ENCODE measurements at places on chromosomes 4 and X. TPM values are rescaled to one million over a fixed set of nuclear protein-coding genes. Genes with fewer than 3 reads are reported as not detected.

Gene IL15
- 4.4 TPM for total RNA-seq

Gene CSAG3
- total RNA-seq, result 2.2 TPM

Gene PASD1
- total RNA-seq, result not detected

Gene ADH1A
- not detected for total RNA-seq

Gene SLIT2
- 12.7 TPM for total RNA-seq

Gene GAGE13
- total RNA-seq, result 1.4 TPM

Gene CDS1
- 0.12 TPM for total RNA-seq

Gene LYAR
- total RNA-seq, result 31.5 TPM

Gene LUZP4
- not detected for total RNA-seq

Gene NDNF
- not detected for total RNA-seq

Gene BGN
- 6.6 TPM for total RNA-seq

Gene PIM2
- 22.0 TPM for total RNA-seq

Gene FGF2
- total RNA-seq, result 3.3 TPM

Gene TMEM271
- not detected for total RNA-seq

Gene NOX1
- total RNA-seq, result not detected

Gene CSTF2
- total RNA-seq, result 25.9 TPM

Gene ADH6
- total RNA-seq, result not detected

Gene AGTR2
- not detected for total RNA-seq

Gene KLF8
- 3.4 TPM for total RNA-seq

Gene PNMA6E
- not detected for total RNA-seq

Gene FHIP1A
- total RNA-seq, result 0.36 TPM

Gene RS1
- not detected for total RNA-seq

Gene ANAPC4
- total RNA-seq, result 19.4 TPM

Gene USP17L13
- not detected for total RNA-seq

Gene N4BP2
- 2.4 TPM for total RNA-seq

Gene CXorf65
- not detected for total RNA-seq

Gene GPR34
- total RNA-seq, result not detected

Gene ANKRD50
- total RNA-seq, result 11.4 TPM

Gene BEND2
- total RNA-seq, result not detected

Gene MAGEA2B
- total RNA-seq, result 16.1 TPM

Gene TMSB15A
- total RNA-seq, result 27.1 TPM

Gene ZNF827
- total RNA-seq, result 6.5 TPM

Gene AADAT
- total RNA-seq, result 3.4 TPM

Gene GRK4
- 3.6 TPM for total RNA-seq

Gene PDCL2
- total RNA-seq, result not detected

Gene STARD8
- 11.6 TPM for total RNA-seq

Gene PPEF2
- total RNA-seq, result not detected

Gene MAGEA12
- total RNA-seq, result 93.6 TPM

Gene ATOH1
- total RNA-seq, result not detected

Gene TMEM144
- 2.5 TPM for total RNA-seq

Gene FGF5
- total RNA-seq, result 5.4 TPM

Gene NONO
- 489 TPM for total RNA-seq

Gene CCDC158
- total RNA-seq, result not detected

Gene GAGE1
- total RNA-seq, result 0.20 TPM

Gene SHROOM3
- total RNA-seq, result 9.6 TPM

Gene HTN3
- total RNA-seq, result 0.98 TPM

Gene GPRIN3
- not detected for total RNA-seq

Gene PNCK
- total RNA-seq, result not detected

Gene MCTS1
- 97.7 TPM for total RNA-seq

Gene ADH1B
- total RNA-seq, result not detected

Gene JAKMIP1
- not detected for total RNA-seq

Gene FATE1
- total RNA-seq, result not detected

Gene SPANXN3
- total RNA-seq, result not detected

Gene MAGEE2
- total RNA-seq, result 0.12 TPM

Gene ASB12
- not detected for total RNA-seq

Gene XAGE2
- not detected for total RNA-seq
